Activated CD4-positive, alpha-beta T cell treated with anti-CD3 and anti-CD28 coated beads, Interleukin-2, amount 50 U/mL, for 4 hours (primary cell): ENCODE measurements at places on chromosomes 12 and 14.

DNA sequence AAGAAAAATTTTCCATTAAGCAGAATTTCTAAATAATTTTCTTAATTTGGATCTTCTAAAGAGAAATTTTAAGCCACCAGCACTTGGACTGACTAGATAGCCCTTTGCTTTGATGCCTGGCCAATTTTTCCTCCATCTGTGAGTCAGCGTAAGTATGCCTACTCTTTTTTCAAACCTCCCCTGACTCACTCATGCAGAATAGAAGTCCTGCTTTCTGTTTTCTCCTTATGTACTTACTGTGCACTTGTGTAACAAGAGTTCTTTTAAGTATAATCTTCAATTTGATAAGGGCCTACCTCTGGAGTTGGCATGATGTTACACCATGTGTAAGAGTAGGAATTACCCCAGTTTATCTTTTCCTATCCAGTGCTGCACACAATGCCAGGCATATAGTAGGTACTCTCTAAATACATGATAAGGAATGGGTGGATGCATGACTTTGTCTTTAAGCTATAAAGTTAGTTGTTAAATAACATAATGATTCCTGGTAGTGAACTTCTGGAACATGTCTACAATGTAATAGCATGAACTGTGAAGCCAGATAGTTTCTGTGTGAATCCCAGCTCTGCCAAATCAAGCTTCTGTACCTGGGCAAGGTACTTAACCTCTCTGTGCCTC, 329.6 kb downstream of the TMTC2 start:
- DNase-seq: no peak

GRCh38 chr12:42204362-42204761, 33.7 kb downstream of the YAF2 start:
- no peak for DNase-seq

GRCh38 chr12:29561664-29562071, 64.2 kb upstream of the OVCH1 start:
- DNase-seq: no peak

GRCh38 chr12:103455020-103455763, 40.6 kb downstream of the C12orf42 start:
- no peak for DNase-seq

DNA sequence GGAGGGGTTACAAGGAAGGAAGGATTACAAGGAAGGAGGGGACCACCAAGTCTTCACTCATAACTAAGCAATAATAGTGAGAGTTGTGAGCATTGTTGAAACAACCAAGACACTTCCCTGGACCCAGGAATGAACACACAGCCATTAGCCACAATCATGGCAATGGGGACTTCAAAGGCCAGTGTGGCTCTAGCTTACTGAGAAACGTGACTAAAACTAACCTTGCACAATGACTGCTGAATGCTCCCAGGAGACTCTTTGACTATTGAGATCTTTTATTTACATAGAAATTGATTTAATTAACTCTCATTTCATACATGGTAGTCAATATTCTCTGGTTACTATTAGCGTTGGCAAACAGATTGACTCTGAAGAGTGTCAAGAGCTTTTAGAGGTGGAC, 263.0 kb upstream of the SOX5 start:
- no peak for DNase-seq

- DNase-seq: peak; percentile 42
These were observed 32.3 kb downstream of the NINJ2 start for GRCh38 chr12:630656-631632.

DNA sequence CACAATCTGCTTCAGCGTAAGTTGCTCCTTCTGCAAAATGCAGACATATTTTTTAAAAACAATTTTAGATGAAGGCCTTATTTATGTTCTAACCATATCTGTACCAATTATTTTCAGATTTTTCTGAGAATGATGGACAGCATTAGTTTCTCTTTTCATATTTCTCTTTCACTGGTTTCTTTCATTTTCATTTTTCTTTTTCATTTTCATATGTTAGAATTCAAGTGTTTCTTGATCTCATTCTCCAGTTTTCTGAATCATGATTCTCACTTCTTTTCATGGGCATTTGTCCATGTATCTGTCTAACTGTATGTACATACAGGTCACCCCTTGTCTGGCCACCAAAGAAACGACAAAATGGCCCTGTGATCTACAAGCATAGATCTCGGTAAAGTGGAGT, 346.6 kb downstream of the NAV3 start:
- DNase-seq: no peak

GRCh38 chr14:69034612-69035262, 55.6 kb upstream of the ACTN1 start:
- no peak for DNase-seq

DNA sequence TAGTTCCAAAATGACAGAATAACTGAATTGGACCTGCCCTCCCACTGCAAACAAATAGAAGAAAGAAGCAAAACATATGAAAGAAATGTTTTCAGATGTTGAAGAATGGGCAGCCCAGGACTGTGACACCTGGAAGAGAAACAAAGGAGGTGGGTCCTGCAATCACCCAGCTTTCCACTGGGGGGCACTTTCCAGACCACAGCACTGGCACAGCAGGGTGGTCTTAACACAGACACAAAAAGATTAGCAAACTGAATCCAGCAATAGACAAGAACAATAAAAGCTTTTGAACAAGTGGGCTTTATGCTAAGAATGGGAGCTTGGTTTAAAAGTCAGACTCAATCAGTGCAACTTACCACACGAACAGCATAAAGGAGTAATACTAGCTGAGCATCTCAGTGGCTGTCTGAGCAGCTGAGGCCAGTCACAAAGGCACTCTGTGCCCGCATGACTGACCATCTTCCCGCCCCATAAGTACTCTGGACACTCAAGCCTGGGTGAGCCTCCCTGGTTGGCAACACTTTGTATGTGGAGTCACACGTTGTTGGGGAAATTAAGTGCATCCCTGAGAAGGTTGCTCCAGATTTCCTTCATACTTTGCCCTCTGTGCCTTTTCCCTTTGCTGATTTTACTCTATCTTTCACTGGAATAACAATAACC, 27.7 kb downstream of the JKAMP start:
- no peak for DNase-seq

- DNase-seq: no peak
These were observed 25.8 kb upstream of the C12orf76 start for GRCh38 chr12:110074089-110074488.

DNA sequence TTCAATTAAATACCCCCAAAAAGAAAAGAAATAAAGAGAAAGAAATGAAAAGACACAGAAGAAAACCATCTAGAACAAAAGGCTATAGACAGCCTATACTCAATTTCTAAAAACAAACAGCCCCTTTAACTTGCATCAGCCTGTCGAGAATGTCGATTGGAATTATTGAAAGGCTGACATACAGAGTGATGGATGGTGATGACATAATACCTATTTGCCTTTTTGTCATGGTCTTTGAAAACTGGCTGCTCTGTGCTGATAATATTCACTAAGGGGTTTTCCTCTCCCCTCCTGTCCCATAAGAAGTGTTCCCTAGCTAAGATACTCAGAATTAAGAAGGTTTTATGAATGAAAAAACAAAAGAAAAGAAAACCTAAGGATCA, 393.7 kb downstream of the SOX5 start:
- no peak for DNase-seq

GRCh38 chr12:113462998-113463745, 8.5 kb downstream of the LHX5 start:
- no peak for DNase-seq

DNA sequence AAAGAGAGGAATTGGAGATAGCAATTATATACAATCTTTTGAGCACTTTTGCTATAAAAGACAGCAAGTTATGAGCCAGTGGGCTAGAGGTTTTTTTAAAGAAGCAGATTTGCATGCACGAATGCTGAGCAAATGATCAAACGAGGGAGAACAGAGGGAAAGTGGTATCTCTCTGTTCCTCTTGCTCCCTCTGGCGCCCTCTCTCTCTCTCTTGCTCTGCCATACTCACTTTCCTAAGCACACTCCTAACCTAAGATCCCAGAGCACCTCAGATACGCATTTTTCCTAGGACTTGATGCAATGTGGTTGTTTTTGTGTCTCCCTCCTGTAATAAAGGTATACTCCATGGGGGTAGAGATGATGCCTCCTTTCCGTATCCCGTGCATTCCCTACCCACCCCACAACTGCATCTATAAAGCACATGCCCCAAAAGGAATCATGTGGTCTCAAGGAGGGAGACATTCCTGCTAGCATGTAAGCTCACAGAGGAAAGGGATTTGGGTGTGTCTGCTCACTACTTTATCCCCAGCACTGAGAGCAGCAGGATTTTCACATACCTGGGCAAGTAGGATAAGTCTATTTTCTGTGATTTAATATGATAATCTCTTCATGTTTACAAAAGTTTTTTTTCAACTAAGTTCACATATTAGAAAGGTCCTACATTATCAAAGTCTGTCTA, 270.2 kb downstream of the SSPN start:
- no peak for DNase-seq

DNA sequence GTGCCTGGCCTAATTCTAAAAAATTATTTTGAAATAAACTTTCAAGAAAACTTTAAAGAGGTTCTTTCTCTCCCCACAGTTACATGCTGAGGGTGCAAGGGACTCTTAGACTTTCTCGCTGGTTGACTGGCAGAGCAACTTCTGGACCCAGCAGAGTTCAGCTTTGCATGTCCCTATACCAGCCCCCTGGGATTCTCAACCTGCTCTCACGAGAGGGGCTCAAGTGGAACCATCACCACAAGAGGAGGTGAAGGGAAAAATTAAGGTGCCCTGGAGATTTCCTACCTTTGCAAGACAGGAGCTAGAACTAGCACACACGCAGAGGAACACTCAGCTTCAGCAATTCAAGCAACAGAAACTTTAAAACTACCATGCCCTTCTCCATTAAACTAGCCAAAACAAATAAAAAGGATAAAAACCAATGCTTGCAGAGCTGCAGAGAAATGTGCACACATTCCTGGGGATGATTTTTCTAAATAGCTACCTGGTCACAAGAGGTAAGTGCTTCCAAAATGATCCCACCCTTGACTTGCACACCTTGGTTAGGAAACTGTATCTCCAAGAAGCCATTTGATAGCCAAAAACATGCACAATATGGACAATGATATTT, 2.5 kb downstream of the HVCN1 start:
- DNase-seq: no peak

GRCh38 chr12:118706437-118706836, 274.9 kb upstream of the SRRM4 start:
- DNase-seq: no peak

DNA sequence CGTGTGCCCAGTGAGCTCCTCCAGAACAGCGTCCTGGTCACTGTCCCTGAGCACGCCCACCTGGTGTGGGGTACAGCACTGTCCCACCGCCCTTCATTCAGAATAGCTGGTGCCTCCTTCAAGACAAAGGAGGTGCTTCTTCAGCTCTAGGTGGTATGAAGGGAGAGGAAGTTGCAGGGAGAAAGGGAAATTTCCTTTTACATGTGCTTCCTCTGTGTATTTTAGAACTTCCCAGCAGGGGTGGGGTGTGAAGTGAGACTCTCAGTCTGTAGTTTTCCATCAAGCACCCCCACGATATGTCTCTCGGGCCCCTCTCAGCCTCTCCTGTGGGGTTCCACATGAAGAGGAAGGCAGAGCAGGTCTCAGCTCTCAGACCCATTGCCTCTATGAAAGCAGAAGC, 1.2 kb upstream of the SLC6A12 start:
- no peak for DNase-seq

DNA sequence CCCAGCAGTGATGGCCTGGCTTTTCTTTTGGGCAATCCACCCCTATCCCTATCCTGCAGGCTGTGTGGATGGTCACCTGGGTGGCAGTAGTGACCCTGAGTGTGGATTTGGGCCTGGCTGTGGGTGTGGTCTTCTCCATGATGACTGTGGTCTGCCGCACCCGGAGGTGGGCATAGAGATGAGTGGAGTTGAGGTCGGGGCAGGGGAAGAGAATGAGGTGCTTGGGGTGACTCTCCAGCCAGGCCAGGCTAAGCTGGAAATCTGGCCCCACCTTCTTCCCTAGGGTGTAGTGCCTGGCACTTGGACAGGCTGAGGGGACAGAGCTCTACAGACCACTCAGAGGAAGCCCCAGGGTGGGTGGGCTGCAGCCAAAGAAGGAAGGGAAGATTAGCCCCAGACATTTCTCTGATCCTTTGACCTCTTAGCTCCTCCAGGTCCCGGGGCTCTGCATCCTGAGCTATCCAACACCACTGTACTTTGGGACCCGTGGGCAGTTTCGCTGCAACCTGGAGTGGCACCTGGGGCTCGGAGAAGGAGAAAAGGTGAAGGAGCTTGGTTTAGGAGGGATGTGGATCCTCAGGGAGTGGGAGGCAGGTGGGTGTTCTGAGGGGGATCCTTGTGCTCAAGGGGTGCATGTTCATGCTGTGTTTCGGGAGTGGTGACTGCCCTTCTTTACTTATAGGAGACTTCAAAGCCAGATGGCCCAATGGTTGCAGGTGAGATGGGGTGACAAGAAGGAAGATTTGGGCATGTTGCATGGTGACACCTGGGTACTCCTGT, 8.4 kb downstream of the B4GALNT1 start:
- no peak for DNase-seq

DNA sequence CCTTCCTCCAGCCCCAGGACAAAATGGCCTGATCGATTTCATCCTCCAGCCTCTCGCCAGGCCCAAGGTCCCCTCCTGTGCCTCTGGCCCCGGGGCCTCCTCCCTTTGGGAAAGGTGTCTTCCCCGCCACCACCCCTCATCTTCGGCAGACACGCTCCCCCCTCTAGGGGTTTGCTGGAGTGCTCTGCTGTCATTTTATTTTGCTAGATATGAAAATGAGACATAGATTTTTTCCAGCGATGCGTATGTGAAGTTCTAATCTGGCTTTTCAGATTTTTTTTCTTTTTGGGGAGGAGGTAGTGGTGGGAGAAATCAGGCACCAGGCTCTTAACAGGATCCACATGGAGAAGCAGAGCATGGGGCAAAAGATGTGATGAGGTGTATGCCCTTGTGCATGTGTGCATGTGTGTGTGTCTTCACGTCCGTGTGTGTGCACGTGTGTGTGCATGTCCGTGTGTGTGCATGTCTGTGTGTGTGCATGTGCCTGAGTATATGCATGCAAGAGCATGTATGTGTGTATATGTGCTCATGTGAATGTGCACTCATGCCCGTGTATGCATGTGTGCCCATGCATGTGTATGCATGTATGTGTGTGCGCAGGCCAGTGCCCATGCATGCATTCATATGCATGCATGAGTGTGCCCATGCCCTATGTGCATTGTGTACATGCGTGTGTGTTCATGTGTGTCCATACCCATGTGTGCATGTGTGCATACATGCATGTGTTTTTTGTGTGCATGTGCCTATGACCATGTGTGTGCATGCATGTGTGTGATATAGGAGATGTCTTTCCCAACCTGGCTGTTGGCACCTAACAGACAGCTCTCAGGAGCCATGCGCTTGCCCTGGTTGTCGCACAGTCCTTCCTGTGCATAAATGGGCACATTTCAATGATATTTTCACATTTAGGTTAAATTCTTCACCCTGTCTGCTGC, 203.0 kb downstream of the RBM19 start:
- no peak for DNase-seq
